GM04504 (cell line): ENCODE measurements at places on chromosomes 11 and 22.

GRCh38 chr11:44973632-44974401 is 23.1 kb upstream of the TP53I11 start:
- DNase-seq = no peak

- no peak for DNase-seq
Measured at GRCh38 chr22:48485149-48486133, 1342.2 kb downstream of the BRD1 start.

GRCh38 chr11:31060880-31061279 is 308.7 kb downstream of the DCDC1 start:
- no peak for DNase-seq

DNA sequence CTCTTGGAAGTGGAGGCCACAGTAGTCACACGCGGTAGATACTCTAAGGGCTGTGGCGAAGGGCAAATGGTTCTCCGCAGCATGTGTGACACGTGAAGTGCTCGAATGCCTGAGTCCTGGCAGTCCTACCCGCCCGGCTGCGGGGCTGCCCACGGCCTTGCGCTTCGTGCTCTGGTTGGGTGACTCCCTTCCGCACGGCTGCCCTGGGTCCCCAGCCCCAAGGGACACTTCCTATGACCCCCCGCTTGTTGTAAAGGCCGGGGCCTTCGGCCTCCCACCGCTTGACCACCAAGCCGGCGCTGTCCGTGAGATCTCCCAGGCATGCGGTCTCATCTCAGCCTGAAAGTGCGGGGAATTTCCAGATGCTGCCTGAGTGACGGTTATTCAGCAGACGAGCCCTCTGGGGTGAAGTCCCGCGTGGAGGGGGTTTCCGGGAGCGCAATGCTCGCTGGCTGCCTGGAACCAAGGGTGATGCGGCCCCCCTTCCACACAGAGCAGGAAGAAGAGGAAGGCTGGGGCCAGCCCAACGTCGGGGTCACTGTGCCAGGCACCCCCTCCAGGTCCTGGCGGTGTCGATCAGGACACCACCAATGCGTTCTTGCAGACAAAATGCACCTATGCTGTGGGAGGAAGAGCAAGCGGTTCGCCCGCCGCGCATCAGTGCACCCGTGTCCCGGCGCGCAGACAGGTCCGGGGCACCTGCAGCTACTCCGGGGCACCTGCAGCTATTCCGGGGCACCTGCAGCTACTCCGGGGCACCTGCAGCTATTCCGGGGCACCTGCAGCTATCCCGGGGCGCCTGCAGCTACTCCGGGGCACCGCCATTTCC is 171.2 kb downstream of the OPCML start:
- no peak for DNase-seq

DNA sequence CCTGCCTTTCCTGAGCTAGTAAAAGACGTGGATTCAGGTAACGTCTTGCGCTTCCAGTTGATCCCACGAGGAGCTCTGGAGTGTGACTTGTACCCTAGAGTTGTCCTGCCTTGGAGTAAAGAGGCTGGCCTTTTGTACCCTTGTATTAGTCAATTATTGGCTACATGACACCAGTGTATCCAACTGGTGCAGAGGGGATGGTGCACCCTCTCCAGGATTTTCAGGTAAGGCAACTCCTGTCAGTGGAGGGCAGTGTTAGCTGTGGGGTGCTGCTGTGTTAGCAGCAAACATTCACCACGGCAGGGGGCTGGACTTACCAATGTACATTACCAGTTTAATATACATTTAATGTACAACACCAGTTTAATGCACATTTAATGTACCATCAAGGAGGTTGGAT is 233.5 kb downstream of the MIAT start:
- DNase-seq = no peak
